Stimulated activated CD4-positive, alpha-beta T cell treated with anti-CD3 and anti-CD28 coated beads, Interleukin-1b, Interleukin-23, amount 100 ng/mL, for 1 hour (primary cell): ENCODE measurements at places on chromosomes 6 and 20.

DNA sequence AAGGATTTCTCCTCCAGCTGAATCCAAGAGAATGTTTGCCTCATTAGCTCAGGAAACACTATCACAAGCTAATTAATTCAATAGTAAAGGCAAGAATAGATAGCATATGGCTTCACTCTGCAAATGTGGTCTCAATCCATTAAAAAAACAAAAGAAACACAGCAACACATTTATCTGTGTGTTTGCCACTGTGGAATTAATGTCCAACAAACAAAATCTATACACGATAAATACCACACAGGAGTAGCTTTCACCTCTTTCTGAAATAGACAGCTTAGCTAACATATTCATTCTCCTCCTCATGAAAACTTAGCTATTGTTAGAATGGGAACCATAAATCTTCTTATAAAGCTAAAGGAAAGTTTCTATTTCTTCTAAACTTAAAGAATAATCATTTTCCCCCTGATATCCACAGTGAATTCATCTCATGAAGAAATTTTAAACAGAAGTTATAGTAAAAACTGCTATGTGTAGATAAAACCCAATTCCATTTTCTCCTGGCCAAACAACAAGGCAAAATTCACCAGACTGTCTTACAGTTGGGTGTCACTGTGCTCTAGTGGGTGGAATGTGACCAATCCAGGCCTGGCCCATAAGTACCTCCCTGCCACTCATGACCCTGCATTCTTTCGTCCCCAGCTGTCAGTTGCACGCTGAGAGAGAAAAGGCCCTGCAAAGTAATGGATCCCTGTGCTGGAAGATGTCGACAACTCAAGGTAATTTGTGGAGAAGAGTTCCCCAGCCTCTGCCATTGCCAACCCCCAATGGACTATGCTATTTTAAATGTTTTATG, 92.9 kb upstream of the NRSN1 start:
- no peak for DNase-seq

GRCh38 chr6:100382031-100382430, 82.7 kb downstream of the SIM1 start:
- no peak for DNase-seq

- no peak for DNase-seq
Observed at GRCh38 chr20:19631410-19631809, 126.6 kb upstream of the RIN2 start.

DNA sequence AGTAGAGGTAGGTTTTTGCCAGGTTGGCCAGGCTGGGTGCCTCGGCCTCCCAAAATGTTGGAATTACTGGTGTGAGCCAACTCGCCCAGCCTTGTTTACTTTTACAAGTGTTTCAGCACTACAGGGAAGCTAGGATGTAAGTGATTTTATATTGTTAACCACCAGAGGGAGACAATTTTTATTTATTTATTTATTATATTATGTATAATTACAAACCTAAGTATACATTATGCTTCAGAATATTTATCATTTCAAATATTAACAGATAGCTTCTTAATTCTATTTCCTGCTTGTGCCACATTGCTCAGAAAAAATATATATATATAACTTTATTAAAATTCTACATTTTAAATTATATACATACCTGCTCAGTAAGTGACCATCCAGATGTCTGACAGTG, 9.8 kb downstream of the MMUT start:
- no peak for DNase-seq
